ENCODE measurements at places on chromosomes 6 and 20.

DNA sequence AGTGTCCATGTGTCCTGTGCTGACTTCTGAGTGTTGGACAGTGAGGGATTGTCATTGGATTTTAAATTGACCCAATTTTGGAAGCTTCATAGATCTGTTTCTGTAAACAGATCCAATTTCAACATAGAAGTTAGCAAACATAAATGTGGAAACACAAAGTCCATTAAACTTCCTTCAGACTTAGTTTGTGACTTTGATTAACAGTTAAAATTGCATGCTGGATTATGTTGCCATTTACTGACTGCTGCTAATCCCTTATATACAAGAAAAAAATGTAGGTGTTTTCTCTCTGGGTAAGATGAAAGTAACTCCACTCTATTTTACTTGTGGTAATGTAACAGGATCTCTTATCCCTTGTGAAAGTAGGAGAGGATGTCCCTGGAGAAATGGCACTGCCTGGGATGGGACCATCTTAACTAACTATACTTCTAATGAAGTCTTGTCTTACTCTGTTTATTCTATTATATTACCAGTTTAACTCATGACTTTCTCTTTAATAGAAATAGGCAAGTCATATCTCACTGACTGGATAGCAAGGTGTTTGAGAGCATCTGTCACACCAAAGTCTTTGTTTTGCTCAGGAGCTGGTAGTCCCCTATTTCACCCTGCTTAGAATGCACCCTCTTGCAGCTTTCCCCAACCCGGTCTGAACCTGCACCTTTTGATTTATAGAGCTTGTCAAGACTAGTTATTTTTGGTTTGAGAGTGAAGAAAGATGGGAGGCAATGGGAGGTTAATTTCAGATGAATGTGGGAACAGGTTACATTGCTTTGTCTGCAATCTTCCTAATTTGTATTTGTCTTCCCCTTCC lies 7.2 kb downstream of the TPX2 start:
- DNase-seq = no peak

DNA sequence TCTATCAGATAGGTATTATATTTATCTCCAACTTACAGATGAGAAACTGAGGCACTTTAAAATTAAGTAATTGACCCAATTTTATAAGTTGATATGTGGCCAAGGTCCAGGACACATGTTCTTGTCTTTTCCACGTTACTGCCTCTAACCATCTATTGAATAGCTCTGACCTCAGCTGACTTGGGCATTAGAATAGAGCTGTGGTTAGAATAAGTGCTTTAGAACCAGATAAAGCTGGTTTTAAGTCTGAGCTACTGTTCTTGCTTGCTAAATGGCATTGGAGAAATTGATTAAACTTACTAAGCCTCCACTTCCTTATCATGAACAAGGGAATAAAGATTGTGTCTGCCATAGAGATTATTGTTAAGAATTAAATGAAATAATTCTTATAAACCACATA lies 147.8 kb upstream of the DTNBP1 start:
- DNase-seq = no peak

DNA sequence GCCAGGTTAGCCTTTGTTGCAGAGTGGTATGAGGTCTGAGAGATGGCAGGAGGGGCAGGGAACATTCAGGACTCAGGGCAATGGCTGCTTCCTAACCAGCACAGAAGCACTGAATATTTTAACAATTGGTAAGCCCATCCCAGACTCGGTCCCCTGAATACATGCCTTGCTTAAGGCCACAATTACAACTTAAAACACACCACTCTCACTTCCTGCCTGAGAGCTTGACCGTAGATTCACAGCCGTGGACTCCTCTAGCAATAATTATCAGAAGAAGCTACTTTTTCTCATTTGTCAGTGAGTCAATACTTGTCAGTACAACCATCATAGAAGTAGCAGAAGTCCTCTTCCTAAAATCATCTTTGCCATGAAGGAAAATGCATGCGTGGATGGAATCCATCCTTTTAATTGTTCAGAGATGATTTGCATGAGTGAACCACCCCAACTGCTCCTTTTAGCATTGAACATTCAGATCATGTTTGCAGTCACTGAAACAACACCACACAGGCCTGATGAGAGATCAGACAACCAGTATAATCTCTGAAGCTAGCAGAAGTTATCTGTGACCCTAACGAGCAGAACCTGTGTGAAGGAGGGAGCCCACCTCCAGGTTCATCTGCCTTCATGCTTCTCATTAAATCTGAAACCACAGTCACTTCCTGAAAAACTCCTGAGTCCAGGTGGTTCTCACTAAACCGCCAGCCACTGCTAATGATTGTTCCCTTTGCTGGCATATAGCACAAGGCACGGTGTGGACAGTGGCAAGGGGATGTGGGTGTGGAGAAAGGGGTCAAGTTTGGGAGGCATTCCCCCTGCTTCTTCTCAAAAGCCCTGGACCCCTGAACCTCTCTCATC lies 333.9 kb upstream of the CNR1 start:
- DNase-seq = no peak

DNA sequence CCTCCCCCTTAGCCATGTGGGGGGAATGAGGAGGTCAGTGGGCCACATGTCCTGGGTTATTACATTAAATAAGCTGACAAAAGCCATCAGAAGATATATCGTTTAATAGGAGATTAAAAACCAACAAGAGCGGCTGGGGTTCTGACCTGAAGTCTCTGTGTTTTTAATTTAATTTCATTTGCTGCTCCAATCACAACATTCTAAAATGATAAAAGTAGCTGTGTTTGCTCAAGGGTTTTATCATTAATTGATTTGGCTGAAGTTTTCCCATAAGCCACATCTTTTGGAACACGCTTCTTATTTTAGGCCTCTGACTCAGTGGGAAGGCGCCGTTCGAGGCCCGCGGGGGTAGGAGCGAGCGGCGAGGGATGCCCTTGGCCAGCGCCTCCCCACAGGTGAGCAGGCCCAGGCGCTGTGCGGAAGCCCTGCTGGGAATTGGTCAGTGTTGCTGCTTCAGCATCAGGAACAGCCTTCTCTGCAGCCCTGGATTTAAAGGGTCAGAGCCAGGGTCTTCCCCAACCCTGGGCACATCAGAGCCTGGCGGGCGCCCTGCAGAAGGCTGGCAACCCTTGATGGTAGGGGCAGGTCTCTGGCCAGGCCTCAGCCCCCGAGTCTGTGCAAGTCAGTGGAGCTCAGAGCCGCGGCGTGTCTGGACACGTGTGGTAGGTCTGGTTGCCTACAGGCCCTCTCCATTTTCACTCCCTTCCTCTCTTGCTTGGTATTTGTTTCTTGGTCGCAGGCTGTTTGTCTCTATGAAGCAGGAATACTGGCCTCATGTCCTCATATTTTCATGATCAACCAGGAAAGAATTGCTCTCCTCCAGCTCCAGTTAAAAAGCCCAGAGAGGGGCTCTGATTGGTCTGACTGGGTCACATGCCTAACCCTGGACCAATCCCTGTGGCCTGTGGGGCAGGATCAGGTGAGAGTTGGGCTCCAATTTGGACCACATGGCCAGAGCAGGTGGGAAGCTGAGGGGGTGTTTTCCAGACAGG lies 30.9 kb upstream of the MLN start:
- DNase-seq = no peak

GRCh38 chr6:141677598-141678211 lies 455.0 kb upstream of the GJE1 start:
- no peak for DNase-seq

DNA sequence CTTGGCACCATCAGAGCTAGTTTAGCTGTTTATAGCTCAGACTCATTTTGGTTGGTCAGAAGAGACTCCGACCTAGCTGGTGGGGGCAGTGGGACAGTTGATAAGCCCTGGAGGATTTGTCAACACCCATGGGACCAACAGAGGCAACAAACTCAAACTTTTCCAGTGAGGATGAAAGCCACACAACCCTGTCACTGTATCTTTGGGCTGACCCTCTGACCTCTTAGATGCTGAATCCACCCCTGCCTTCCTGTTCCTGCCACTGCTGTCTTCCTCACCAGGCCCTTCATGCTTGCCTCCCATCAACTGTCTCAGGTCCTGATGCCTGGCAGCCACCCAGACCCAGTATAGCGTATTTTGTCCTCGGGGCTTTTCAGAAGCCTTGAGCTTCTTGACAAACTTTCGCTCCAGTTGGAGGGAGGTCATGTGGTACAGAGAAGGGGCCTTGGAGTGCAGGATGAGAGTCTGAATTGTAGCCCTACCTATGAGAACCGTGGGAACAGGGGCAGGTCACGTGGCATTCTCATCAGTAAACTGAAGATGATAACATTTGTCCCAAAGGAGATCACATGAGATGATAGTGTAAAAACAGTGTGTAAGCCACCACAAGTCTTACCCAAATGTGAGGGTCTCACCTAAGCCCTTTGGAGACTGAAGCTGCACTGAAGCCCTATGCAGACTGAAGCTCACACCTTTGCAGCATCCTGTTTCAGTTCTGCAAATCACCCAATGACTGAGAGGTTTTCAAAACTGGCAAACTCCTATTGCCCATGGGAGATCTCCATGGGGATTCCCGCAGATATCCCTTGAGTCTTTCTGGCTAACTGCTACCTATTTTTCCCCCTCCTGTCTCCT lies 72.0 kb upstream of the F13A1 start:
- DNase-seq = no peak

DNA sequence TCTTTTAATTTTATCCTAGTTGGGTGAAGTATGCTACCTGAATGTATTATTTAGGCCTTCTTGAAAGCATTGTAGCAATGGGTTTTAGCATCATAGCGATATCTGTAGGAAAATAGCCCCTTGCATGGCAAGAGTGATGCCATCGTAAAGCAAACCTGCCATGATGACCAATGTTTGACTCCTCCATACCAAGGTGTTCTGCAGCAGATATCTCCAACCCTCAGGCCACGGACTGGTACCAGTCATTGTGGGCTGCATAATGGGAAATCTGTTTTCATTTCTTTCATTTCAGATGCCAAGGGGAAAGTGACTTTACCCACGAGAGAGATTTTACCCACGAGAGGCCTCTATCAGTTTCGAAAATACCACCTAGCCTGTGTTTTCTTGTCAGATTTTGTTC lies 6.2 kb downstream of the TXLNB start:
- no peak for DNase-seq

DNA sequence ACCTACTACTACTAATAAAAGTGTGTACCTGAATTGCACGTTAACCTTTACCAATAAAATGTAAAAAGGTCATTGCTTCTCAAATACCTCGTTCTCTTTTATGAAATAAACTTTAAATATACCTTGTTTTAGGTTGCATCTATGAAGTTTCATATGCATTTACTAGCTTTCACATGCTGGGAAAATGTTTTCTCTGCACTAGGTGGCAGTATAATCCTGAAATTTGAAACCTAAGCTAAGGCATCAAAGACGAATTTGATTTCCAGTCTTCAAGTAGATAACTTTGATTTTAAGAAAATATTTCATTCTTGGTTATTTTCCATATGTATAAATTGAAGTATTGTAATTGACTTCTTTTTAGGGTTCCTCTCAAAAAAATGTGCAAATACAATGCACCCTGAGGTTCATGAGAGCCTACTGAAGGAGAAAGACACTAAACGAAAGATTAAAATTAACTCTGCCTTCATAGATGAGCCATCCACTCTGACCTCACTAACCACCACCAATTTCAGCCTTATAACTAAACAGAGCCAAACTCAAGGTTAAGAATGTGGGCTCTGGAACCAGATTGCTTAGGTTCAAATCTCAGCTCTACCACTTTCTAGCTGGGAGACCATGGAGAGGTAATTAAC lies 7.3 kb upstream of the COL9A1 start:
- DNase-seq = no peak

- no peak for DNase-seq
Observed at GRCh38 chr6:157539421-157539822, 158.4 kb downstream of the ZDHHC14 start.

- DNase-seq = no peak
Observed at GRCh38 chr6:148507774-148508173, 165.1 kb downstream of the SASH1 start.

- no peak for DNase-seq
Observed at GRCh38 chr6:99603421-99604165, 3.0 kb upstream of the PRDM13 start.

DNA sequence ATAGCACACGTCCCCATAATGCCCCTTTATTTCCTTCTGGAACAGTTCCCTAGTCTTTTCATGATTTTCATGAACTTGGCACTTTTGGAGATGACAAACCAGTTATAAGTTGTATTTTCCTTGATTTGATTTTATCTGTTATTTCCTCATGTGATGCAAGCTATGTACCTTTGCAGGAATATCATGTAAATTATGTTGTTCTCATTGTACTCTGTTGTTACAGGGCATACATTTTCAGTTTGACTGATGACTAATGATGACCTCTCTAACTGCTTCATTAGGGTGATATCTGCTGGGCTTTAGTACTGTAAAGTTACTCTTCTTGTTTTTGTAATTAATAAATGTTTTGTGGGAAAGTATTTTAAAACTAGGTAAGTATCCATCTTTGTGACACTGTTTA lies 147.3 kb downstream of the ZFAND3 start:
- DNase-seq = no peak

DNA sequence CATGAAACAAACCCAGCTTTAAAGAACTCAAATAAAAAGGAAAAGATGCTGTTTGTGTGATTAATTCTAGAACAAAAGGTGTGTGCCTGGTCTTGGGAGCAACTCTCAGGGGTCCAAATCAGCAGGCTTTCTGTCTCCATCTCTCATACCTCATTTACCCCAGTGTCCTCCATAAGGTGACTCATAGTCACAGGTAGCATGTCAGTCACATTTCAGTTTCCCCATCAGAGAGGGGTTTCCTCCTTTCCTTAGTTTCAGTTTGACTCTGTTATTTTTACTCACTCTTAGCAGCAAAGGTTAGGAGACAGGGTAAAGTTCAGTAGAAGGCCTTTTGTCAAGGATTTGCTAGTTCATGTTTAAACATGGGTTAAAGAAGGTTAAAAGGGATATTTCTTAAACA lies 46.2 kb downstream of the OGFRL1 start:
- no peak for DNase-seq

GRCh38 chr6:119043783-119044182 lies 34.7 kb downstream of the FAM184A start:
- DNase-seq = no peak

DNA sequence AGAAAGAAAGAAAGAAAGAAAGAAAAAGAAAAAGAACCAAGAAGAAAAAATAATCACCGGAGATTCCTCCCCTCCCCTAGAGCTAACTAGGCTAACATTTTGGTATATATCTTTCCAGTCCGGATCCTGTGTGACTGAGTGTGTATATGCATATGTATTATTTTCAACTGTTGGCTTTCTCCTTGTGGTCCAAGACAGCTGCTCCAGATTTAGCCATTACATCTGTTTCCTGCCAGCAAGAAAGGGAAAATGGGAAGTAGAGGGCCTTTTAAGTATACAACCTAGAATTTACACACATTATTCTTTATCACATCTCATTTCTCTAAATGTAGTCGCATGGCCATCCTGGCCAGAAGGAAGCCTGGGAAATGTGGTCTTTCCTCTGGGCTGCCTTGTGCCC lies 15.2 kb downstream of the SLC52A3 start:
- no peak for DNase-seq

DNA sequence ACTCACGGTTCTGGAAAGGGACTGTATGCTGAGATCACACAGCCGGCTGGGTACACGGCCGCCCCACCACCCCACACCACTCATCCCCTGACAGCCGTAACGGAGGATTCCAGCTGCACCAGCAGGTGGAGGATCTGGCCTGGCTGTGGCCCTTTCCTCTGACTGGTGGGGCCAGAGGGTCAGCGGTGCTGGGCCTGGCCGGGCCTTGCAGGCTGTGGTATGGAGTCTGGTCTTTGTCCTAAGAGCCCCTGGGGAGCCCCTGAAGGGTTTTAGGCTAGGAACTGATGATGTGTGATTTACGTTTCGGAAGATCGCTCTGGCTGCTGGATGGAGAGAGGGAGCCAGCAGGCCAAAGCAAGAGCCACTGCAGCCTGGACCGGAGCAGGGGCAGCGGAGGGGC lies 26.6 kb downstream of the NOL4L start:
- no peak for DNase-seq

Measured in stimulated activated CD8-positive, alpha-beta memory T cell treated with anti-CD3 and anti-CD28 coated beads, Interleukin-7, amount 100 ng/mL, for 4 hours (primary cell).